ENCODE measurements at places on chromosomes 3 and 15.

- no peak for DNase-seq
These were observed 91.2 kb downstream of the SENP2 start for GRCh38 chr3:185677146-185677829.

DNA sequence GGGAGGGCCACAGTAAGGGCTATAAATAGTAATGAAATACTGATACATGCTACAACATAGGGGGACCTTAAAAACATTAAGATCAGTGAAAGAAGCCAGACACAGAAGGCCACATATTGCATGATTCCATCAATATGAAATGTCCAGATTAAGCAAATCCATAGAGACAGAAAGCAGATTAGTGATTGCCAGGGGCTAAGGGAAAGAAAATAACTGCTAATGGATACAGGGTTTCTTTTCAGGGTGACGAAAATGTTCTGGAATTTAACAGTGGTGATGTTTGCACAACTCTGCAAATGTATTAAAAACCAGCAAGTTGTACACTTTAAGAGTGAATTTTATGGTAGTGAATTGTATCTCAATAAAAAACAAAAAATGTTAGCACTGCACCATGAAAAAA lies 37.0 kb downstream of the PIK3R4 start:
- DNase-seq = no peak

- no peak for DNase-seq
These were observed 808 bp downstream of the GK5 start for GRCh38 chr3:142224482-142225072.

- no peak for DNase-seq
These were observed 115.8 kb upstream of the PLCL2 start for GRCh38 chr3:16768956-16769355.

- DNase-seq = no peak
These were observed 78.6 kb downstream of the WDR49 start for GRCh38 chr3:167575000-167575600.

- DNase-seq = no peak
These were observed 356.1 kb downstream of the OTOL1 start for GRCh38 chr3:161852744-161853143.

DNA sequence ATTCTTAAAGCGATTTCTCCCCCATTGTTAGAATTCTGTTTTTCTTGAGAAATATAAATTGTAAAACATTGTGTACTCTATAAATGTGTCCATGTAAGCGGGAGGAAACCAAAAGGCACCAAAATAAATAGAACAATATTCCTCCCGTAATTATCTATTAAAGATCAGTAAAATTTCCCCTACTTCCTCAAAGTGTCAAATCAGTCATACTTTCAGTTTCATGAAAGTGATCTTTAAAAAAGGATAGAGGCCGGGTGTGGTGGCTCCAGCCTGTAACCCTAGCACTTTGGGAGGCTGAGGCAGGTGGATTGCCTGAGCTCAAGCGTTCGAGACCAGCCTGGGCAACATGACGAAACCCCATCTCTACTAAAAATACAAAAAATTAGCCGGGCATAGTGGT lies 278.9 kb downstream of the MECOM start:
- DNase-seq = no peak

- DNase-seq = no peak
These were observed 652.2 kb downstream of the NAALADL2 start for GRCh38 chr3:175511219-175511785.

GRCh38 chr3:185988080-185988815 lies 50.4 kb upstream of the TRA2B start:
- DNase-seq = no peak

DNA sequence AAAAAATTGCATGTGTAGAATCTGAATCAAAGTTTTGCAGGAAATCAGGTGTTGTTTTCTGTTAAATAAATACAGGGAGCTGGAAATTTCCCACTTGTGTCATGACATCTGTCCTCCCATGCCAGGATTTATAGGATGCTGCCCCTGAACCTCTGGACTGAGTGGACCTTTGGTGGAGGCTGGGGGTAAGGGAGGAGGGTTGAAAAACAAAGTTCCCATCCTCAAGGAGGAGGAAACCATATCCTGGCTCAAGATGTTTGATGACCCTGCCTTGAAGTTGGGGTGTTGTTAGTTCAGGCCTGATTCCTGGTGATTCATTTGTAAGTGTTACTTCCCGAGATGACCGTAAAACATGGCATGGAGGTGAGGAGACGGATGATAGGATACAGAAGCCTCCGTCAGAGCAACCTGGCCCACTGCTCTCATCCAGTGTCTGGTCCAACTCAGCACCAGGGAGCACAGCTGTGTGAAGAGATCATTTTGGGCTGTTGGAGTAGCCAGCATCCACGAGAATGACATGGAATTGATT lies 223.6 kb downstream of the CACNA2D3 start:
- DNase-seq = no peak

DNA sequence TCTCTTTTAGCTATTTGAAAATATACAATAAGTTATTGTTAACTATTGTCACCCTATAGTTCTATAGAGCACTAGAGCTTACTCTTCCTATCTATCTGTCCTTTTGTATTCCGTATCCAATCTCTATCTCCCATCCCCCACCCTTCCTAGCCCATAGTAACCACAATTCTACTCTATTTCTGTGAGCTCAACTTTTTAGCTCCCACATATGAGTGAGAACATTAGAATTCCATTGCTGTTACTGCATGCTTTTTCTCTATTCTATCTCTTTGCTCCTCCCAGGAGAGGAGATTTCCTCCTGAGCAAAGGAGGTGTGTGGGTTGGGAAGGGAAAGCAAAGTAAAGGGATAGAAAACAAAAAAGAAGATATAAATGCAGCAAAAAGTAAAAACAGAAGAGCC lies 105.6 kb upstream of the SLC4A7 start:
- DNase-seq = no peak

GRCh38 chr3:53250881-53251605 lies 4.8 kb downstream of the TKT start:
- DNase-seq = no peak

DNA sequence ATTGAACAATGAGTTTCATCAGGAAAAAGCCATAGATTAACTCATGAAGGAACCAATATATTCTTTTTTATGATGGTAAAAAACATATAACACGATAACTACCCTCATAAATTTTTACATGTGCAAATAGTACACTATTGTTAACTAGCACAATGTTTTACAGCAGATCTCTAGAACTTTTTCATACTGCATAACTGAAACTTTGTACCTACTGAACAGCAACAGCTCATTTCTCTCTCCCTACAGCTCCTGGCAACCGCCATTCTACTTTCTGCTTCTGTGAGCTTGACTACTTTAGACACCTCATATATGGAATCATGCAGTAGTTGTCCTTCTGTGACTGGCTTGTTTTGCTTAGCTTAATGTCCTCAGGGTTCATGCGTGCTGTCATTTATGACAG lies 235.4 kb downstream of the NFKBIZ start:
- DNase-seq = no peak

DNA sequence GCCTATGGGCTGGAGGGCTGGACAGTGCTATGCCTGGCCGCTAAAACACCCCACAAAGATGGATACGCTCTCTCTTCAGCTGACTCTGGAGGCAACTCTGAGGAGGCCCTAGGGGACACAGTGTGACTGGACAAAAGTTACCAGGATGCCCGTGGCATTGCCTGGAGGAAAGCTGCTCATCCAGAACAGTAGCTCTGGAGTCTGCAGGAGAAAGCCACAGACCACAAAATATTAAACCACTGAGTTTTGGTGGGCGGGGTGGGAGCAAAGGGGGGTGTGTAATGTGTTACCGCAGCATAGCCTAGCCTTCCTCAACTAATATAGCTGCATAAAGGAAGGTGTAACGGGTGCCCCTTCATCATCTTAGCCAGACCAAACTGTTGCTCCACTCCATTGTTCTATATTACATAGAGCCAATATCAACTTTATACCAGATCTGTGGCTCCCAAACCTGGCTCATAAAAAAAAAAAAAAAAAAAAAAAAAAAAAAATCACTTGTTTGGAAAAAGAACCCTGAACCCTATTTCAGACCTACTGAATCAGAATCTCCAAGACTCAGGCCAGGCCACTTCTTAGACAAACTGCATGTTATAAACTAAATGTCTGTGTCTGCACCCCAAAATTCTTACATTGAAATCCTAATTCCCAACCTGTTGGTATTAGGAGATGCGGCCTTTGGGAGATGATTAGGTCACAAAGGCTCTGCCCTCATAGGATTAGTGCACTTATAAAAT lies 132.6 kb downstream of the TNIK start:
- no peak for DNase-seq

Measured in stimulated activated CD4-positive, alpha-beta T cell treated with anti-CD3 and anti-CD28 coated beads, TNF-alpha, amount 100 ng/mL, for 1 hour (primary cell).